Hematopoietic multipotent progenitor cell (in vitro differentiated cells): ENCODE measurements at places on chromosomes 13 and 19. TPM values are rescaled to one million over a fixed set of nuclear protein-coding genes. Genes with fewer than 3 reads are reported as not detected.

Gene CATSPERD
- total RNA-seq, result not detected

Gene ZNF254
- 12.1 TPM for total RNA-seq

Gene RGL3
- total RNA-seq, result not detected

Gene S1PR4
- 331 TPM for total RNA-seq
